LHCN-M2 (cell line): ENCODE measurements at places on chromosomes 1 and 21.

DNA sequence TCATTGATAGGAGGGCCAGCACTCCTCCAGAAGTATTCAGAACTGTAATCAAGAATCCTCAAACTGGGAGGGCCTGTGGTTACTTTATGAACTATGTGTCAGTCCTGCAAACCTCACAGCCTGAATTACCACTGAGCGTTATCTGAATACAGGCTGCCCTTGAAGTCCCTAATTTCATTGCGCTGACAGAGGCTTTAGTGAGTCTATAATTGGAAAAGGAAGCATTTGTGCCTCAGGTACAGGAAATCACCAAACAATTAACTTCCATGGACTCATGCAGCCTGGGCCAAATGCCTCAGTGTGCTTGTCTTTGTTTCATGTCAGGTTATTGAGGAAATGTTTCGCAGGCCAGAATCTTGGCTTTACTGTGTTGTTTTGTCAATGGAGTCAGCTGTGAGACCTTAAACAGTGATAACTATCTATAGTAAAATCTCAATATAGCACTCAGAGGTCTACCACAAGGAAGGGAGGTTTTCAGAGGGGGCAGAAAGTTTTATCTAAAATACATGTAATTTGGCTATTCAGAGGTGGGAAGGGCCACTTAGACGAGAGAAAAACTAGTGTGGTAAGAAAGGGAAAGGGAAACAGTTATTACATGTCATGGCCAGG lies 32.9 kb upstream of the DOCK7 start:
- DNase-seq: no peak

DNA sequence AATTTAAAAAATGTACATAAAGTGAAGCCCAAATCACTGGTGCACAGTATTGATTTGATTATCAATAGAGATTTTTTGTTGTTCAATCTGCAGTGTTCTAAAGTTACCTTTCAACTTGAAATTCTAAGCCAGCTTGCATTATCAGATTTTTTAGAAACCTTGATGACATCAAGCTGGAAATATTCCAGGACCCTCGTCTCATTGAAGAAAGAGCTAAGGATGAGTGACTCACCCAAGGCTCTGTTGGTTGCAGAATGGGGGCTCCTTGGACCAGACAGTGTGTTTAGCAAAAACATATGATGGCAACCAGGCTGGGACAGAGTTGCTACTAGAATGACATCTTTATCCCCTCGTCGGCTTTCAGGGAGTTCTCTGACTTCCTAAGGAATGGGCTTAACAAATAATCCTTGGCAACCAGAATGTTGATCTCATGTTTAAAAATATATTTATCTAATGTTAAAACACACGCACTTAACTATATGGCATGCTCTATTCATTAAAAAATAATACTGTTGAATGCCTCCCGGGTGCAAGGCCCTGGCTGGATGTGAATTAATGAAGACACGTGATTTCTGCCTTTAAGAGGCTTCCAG lies 79.7 kb downstream of the RUNX3 start:
- DNase-seq: no peak

DNA sequence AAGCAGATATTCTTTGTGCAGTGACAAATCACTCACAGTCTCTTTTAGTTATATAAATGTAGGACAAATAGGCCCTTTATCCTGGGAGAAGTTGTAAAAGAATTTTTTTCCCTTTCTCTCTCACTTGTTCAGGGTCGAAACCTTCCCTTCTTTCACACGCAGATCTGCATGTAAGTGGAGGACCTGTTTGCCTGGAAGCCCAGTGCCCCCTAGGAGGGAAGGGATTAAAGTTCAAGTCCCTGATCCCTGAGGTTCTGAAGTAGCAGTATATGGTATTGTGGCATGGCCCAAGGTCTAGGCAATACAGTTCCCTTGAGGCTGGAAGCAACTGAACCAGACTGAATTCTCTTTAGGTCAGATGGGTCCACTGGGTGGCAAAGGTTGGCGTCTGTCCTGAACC lies 48.6 kb upstream of the PTGFRN start:
- no peak for DNase-seq

DNA sequence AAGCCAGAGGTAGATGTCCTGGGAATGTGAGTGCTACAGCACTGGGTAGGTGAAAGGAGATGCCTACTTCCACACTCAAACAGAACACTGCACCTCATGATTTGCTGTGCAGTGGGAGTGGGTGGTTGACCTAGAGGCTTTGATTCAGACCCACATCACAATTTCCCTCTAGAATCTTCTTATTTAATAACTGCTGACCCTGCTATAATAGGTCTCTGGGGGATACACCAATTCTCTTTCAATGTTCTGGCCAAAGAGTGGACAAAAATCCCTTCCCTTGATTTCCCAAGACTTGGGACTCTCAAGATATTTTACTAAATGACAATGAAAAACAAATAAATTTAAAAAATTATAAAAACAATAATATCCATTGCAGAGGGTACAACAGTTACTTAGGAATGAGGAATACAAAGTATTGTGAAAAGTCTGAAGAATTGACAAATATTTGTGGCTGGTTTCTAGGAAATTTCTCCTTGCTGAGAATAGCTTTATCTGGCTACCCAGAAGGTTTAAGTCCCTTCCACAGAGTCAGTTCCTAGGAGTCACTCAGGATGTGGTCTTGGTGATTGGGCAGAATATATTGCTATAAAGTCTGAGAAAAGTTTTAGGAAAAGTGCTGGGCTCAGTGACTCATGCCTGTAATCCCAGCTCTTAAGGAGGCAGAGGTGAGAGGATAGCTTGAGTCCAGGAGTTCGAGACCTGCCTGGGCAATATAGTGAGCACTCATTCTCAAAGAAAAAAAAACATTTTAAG lies 2.4 kb upstream of the FCGR2A start:
- peak; percentile 53 for DNase-seq

DNA sequence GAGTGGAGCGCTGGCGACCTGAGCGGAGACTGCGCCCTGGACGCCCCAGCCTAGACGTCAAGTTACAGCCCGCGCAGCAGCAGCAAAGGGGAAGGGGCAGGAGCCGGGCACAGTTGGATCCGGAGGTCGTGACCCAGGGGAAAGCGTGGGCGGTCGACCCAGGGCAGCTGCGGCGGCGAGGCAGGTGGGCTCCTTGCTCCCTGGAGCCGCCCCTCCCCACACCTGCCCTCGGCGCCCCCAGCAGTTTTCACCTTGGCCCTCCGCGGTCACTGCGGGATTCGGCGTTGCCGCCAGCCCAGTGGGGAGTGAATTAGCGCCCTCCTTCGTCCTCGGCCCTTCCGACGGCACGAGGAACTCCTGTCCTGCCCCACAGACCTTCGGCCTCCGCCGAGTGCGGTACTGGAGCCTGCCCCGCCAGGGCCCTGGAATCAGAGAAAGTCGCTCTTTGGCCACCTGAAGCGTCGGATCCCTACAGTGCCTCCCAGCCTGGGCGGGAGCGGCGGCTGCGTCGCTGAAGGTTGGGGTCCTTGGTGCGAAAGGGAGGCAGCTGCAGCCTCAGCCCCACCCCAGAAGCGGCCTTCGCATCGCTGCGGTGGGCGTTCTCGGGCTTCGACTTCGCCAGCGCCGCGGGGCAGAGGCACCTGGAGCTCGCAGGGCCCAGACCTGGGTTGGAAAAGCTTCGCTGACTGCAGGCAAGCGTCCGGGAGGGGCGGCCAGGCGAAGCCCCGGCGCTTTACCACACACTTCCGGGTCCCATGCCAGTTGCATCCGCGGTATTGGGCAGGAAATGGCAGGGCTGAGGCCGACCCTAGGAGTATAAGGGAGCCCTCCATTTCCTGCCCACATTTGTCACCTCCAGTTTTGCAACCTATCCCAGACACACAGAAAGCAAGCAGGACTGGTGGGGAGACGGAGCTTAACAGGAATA lies 4.2 kb downstream of the TFAP2E start:
- DNase-seq: no peak

- DNase-seq: no peak
These were observed 43.4 kb downstream of the AHDC1 start for GRCh38 chr1:27560268-27561123.

DNA sequence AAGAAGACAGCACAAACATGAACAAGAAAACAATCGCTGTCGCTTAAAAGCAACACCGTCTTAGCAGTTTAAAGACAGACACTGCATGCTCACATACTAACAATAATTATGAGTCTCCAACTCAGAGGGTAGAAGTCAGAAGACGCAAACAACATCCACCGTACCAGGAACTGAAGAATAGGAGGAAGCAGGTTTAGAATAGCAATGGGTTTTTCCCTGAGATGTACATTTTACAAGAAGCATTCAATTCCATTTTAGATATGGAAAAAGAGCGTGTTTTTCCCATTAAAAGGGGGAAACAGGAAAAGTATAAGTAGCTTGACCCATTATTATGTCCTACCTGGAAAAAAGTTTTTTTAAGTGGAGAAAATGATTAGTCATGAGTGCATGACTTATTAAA lies 34.5 kb upstream of the KCNE1 start:
- DNase-seq: no peak

DNA sequence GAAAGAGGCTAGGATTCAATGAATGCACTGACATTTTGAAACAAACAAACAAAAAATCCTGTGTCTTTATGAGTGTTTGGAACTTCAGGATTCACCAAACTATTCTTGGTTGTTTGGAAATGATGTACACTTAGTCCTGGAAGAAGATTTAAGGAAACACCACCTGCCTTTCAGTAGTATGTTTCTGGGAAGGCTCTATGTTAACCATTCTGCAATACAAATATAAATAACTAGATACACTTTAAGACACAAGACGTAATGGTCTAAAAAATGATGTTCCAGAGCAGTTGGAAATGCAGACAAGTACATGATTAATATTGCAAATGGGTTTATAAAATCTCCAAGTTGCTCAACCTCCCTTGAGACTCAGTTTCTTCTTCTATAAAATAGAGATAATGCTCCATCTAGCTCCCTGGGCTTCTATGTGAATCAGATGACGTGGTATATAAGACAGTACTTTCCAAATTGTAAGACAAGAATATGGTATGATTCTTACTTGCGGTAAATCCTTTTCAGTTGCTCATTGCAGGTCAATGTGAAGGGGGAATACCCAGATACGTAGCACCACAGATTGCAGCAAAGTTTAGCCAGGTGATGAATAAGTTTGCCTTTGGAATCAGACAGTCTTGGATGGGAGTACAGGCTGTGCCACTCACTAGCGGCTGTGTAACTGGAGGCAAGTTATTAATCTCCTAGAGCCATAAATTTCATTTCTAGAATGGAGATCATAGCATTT lies 224.8 kb upstream of the SGIP1 start:
- DNase-seq: no peak

GRCh38 chr1:47911424-47911823 lies 85.8 kb downstream of the TRABD2B start:
- DNase-seq: no peak

DNA sequence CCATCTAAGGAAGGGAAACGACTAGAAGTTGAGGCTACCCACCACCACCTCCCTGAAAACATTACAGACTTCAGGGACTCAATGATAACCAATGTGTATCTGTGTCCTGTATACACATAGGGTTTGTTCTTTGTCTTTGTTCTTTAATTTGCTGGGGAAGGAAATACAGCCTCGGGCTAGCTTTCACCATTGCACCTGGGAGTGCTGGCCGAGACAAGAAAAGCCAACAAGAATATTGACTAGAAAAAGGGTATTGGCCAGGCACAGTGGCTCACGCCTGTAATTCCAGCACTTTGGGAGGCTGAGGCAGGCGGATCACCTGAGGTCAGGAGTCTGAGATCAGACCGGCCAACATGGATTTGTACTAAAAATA lies 50.4 kb downstream of the MDM4 start:
- DNase-seq: no peak

DNA sequence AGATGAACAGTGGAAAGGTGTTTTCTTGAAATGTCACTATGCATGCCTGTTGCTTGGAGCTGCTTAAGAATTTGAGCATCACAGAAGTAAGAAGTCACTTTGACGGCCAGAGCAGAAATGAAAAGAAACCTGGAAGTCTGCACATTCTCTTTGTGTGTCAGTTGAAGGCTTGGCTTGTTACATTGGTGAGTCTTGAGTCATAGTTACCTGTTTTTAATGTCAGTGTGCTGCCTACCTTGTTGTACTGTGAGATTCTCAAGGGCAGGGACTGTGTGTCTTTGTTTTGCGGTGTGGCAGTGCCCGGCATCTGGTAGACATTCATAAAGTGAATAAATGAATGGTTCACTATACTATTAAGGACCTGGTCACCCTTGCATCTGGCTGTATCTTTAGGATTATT lies 9.9 kb downstream of the OTUD3 start:
- DNase-seq: no peak

DNA sequence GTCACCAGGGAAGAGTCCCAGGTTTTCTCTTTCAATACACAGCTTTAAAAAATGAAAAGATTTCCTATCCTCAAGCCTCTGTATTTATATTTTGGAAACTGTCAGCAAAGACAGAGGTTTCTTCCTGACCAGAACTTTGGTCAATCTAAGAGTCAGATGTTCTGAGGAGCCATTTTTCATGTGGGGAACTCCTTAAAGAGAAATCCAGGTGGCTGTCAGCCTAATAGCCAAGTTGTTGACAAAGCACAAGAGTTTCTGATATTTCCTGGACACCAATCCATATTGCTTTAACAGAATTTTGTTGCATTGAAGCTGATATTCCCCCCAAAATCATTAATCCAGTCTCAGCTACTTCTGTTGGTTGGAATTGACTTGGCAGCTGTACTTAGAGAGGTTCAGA lies 318.6 kb upstream of the NFIA start:
- DNase-seq: no peak

GRCh38 chr1:3251807-3252428 lies 182.9 kb downstream of the PRDM16 start:
- DNase-seq: no peak

DNA sequence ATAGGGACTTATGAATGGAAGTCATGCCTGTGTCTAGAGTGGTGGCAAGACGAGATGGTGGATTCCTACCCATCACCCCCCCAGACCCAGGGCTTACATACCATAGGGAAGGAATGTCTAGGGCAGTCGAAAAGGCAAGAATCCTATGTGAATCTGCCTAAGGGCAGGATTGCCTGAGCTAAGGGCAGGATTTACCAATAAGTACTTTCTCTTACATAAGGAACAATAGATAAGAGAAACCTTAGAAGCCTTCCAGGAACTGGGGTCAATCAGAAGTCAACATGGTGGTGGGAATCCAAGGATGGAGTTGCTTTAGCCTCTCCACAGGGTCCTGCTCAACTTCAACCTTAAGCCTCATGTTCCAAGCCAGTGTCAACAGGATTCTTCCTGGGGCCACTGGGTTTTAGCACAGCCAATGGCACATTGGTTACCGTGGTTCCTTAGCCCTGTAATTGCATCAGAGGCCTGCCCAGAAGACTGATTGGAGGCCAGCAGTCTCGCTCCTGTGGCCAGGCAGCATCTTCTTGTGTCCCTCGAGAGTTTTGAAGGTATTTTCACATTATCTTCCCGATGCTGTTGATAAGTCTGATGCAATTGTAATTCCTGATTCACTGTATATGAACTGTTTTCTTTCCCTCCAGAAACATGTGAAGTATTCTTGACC lies 20.7 kb downstream of the BACE2 start:
- no peak for DNase-seq

GRCh38 chr1:226862890-226863289 lies 7.5 kb upstream of the PSEN2 start:
- DNase-seq: peak; percentile 44

DNA sequence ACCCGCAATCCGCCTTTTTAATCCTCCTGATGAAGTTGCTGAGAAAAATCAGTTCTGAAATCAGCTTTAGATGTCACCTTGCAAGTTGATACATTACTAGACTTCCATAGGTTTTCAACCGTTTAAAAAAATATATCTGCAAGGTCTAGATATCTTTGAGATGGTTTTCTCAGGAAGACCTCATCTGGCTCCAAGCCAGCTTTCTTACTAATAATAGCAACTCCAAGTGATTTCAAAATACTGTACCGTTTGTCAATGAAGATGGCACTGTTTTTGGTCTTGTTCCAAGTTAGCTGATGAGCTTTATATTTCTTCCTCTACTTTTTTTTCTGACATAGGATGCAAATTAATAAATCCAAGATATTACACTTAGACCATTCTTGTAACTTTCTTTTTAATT lies 40.3 kb downstream of the LRRC8C start:
- peak; percentile 12 for DNase-seq
